ENCODE measurements at places on chromosomes 11 and 22.

GRCh38 chr11:5591613-5592012, 4.8 kb upstream of the TRIM6 start:
- no peak for DNase-seq

DNA sequence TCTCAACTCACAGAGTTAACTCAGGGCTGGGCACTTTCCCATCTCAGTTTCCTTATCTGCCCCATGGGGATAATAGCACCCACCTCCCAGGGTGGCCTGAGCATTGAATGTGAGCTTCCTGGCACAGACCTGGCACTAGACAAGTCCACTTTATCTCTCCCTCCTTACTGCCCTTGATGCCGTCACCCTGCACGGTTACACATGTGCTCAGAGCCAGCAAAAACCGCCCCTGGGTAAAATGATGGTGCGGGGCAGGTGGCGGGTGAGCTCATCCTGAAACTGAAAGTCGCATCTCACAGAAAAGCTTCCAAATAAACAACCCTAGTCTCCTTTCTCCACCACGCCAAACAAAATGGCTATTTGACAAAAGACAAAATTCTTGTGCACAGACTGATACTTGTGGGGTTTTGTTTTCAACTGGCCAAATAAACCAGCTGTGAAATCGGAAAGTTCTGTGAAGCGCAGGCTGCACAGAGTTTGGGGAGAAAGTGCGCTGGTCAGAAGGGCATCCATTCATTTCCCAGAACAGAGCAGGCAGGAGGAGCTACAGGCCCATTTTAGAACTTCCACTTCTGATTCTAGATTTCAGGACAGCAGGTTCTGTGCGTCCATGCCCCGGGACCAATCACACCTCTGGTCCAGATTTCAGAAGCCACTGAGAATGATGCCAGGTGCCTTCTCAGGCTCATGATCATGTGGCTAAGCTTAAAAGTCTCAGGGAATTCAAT, 138.1 kb downstream of the SHANK2 start:
- DNase-seq: no peak

- no peak for DNase-seq
Measured at GRCh38 chr11:12180257-12181205, 70.1 kb downstream of the MICAL2 start.

DNA sequence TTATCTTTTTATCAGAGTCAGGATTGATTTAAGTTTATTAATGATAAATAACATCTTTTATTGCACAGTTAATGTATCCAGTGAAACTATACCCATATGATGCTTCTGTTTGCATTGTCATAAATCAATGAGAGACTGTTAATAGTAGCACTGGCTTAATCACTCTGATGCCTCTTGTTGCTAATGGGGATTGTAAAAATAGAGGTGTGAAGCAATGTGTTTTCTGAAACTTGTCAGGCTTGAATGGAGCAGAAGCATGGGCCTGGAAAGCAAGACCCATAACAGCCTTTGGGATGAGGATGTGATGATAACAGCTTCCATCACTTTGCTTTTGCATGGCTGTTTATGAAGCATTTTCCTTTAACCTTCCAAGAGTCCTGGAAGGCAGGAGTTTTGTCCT, 319.7 kb downstream of the DDX10 start:
- DNase-seq: no peak

DNA sequence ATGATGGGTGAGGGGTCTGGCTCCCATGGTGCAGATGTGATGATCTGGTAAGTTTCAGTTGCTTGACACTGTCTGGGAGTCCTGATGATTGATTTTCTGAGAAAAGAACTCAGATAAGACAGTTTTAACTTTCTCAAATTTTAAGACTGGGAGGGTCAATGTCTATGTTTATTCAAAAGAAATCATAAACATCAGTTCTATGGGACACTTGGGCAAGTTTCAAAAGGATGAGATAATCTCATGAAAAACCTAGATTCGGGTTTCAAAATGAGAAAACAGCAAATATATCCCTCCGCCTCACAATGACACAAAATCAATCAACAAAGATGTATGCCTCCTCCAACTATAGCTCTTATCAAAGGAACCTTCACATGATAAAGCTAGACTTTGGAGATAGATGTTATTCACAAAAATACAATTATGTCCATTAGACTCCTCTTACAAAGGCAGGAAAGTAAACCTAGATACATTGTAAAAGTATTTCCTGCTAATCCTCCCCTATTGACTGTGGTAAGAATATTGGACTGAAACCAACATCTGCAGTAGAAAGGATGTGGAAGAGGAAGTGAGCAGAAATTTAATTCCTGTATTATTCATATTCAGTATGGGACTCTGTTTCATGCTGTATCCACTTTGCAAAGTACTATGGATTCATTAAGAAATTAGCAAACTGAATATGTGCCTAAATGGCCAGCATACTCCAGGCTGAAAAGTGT, 21.6 kb downstream of the SVIP start:
- DNase-seq: no peak

- no peak for DNase-seq
Measured at GRCh38 chr11:34916843-34917770, 689 bp downstream of the PDHX start.

GRCh38 chr11:45928535-45929215, 6.2 kb downstream of the LARGE2 start:
- no peak for DNase-seq

- DNase-seq: no peak
Measured at GRCh38 chr22:19090183-19090582, 32.0 kb downstream of the DGCR2 start.

DNA sequence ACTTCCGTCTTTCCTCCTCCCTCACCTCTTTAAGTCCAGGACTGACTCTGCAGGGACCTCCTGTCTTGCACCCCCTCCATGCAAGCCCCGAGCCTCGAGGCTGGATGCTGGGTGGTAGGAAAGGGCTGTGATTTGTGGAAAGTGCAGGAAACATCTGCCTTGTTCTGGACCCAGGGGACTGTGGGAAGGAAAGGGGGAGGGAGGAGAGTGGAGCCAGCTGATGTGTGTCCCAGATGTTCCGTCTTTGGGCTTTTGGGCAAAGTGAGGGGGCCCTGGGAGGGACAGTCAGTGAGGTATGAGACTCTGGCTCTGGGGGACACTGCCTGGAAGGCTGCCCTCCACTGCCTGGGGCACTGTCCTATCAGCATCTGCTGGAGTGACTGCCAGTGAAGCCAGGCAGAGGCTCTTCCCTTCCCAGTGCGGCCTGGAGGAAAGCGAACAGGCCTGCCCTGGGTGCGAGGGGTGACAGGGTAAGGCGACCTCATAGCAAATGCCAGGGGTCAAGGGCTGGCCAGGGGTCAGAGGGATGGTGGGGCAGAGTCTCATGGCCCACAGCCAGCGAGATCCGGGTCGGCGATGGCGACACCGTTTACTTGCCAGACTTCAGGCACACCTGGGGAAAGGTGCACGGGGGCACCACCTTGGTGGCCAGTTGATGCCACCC, 1.7 kb downstream of the MRGPRD start:
- DNase-seq: no peak

GRCh38 chr11:71936825-71937224, 8.0 kb downstream of the RNF121 start:
- DNase-seq: no peak

- DNase-seq: peak; percentile 60
Measured at GRCh38 chr11:45771193-45771565, 33.8 kb upstream of the SLC35C1 start.

All from T-helper 2 cell treated with Interferon-gamma antibody and Interleukin-4, amounts not matched to agents 5 μg/mL and 100 μg/mL, for 36 hours (primary cell).